ENCODE measurements at places on chromosomes 2 and 18. TPM values are rescaled to one million over a fixed set of nuclear protein-coding genes. Genes with fewer than 3 reads are reported as not detected.

- peaks cover 6% of the 10 kb centered on the region for H3K4me1 ChIP-seq
- no peak overlapping the region for H3K27ac ChIP-seq
- no peaks in the 10 kb centered on the region for H3K27me3 ChIP-seq
- no peak for DNase-seq
- no peaks in the 10 kb centered on the region for H3K36me3 ChIP-seq
- H3K4me3 ChIP-seq, result no peak overlapping the region
These were observed 47.9 kb downstream of the FER1L5 start for GRCh38 chr2:96690306-96691021.

GRCh38 chr18:35407871-35408481 lies 30.8 kb upstream of the ZNF396 start:
- no peaks in the 10 kb centered on the region for H3K36me3 ChIP-seq
- no peak overlapping the region for H3K4me3 ChIP-seq
- no peaks in the 10 kb centered on the region for H3K27me3 ChIP-seq
- peaks cover 28% of the 10 kb centered on the region for H3K4me1 ChIP-seq
- no peak overlapping the region for H3K27ac ChIP-seq

GRCh38 chr18:78165525-78165924 lies 814.1 kb upstream of the SALL3 start:
- no peak overlapping the region for H3K4me3 ChIP-seq
- H3K27me3 ChIP-seq, result no peaks in the 10 kb centered on the region
- no peak for DNase-seq
- no peaks in the 10 kb centered on the region for H3K4me1 ChIP-seq
- no peaks in the 10 kb centered on the region for H3K36me3 ChIP-seq

The ZSWIM2 gene
- total RNA-seq, result not detected

Measured in stomach (tissue), 19 donors.